ENCODE measurements at places on chromosomes 5 and 9.

DNA sequence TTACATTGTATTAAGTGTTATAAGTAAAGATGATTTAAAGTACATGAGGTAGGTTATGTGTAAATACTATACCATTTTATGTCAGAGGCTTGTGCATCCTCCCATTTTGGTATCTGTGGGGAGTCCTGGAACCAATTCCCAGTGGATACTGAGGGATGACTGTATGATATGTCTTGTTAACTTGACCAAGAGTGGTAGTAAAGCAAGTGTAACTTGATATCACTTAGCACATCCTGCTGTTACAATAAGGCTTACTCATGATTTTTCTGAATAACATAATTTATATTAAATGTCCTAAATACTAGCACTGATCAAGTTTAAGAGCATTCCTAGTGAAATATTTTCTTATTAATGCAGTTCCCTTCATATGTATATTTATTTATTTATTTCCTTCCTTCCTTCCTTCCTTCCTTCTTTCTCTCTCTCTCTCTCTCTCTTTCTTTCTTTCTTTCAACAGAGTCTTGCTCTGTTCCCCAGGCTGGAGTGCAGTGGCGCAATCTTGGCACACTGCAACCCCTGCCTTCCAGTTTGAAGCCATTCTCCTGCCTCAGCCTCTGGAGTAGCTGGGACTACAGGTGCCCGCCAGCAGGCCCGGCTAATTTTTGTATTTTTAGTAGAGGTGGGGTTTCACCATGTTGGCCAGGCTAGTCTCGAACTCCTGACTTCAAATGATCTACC lies 7.5 kb downstream of the NDFIP1 start:
- DNase-seq = no peak

GRCh38 chr5:88391991-88392390 lies 123.3 kb upstream of the TMEM161B start:
- no peak for DNase-seq

GRCh38 chr5:57441557-57441956 lies 41.1 kb downstream of the ACTBL2 start:
- no peak for DNase-seq

- DNase-seq = no peak
Observed at GRCh38 chr9:126513159-126514036, 100.3 kb upstream of the LMX1B start.

DNA sequence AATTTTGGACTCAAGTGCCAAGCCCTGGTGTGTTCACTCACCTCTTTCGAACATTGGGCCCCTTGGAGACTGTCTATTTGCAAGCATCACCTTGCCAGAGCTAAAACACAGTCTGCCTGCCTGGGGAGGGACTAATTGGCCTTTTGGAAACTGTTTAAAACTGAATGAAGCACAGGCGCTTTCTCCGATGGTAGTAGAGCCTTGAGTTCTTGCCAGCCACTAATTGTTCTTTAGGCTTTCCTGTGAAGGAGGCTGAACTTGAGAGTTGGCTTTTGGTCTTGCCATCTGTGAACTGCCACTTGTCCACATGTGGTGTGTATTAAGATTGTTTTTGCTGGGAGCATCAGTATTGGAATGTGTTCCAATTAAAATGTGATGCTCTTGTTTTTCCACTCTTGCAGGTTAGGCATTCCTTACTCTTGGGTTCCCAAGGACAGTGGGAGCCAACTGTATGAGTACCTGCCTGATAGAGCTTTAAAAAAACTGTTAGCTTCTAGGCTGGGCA lies 26.0 kb downstream of the GARNL3 start:
- no peak for DNase-seq

- DNase-seq = peak; percentile 73
Observed at GRCh38 chr5:31407921-31408693, 123.8 kb downstream of the DROSHA start.

DNA sequence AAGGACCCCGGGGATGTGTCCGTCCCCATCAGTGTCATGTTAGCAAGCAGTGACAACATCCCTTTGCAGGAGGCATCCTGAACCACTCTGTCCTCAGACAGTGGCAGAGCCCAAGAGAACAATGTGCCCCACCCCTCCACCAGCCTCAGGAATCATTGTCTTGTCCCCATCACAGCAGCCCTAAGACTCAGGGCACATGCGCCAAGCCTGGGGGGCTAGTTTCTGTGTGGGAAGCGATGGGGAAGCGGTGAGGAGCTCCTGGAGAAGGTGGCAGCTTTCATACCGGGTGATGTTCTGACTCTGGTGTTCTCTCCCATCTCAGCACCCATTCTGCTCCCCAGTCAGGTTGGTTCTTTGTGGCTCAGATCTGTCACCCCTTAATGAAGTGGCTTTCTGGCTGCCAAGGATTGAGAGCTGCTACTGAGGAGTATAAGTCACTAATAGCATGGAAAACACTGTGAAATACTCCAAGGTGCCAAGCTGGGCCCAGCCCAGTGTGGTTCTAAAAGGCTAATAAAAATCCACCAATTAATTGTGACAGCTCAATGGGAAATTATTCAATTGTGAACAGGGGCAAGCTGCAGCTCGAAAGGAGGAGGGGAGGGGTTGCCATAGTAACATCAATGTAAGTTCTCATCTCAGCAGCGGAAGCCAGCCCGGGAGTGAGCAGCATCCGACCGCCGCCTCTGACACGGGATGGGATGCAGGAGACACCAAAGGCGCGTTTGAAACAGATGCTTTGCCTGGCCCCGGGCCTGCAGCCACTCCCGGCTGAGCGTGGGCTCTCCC lies 4.7 kb downstream of the QRFP start:
- DNase-seq = no peak

GRCh38 chr5:10562201-10563109 lies 1.4 kb upstream of the ANKRD33B start:
- DNase-seq = no peak

DNA sequence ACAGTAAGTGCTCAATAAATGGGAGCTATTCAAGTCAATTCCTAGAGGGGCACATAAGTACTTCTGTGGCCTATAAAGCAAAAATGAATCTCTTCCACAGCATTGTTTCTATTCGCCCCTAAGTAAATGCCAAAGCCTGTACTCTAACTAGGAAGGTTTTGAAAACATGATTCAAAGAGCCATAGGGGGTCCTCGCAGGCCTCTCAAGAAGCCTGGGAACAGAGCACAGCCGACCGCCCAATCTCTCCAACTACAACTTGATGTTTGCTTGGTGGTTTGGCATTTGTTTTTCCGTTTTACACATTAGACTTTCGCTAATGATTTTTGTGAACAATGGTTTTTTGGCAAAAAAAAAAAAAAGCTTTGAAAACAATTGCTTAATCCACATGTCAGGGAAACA lies 19.4 kb downstream of the EFNA5 start:
- DNase-seq = no peak

DNA sequence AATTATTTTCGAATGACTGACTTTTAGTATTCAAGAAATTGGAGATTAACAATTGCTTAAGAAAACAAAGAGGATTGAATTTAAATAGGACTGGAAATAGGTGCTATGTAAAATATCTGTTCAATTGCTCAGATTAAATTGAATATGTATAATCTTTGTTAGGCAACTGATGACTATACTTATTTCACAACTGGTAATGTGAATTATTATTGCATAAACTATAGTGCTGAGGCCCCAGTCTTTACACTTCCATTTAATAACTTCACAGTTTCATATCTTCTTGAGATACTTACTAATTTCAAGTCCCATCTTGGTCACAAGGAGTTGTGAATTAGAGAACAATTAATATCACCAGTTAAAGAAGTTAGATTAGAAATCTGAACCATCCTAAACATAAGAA lies 16.7 kb downstream of the CEP78 start:
- DNase-seq = no peak

DNA sequence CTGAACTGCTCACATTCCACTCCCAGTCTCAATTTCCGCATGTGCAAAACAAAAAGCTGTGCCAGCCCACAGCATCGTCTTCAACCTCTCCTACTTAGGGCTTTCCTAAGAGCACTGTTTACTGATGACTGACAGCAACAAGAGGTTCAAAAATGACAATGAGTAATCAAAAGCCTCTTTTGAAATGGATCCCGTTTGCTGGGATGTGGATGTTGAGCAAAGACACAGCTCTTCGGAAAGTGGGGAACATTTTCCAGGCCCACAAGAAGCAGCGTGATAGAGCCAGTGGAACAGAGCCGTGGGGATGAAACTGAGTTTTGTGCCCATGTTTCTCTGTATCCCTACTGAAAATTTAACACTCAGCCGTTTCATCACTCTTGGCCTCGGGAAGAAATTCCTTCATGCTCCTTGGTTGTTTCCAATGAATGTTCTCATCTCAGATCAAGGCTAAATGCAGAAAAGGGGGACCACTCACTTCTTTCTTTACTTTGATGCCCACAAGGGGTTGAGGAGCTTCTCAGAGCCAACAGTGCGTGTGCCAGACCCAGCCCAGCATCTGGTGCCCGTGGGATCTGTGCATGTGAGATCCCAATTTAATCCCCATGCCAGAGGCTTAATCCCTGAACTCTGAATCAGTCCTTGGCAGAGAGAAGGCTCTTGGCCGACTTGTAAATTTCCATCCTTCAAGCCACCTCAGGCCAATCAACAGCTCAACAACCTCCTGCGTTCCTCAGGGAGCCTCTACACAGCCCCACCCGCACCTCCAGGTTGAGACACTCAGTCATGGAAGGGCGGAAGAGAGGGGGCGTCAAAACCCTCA lies 230.2 kb upstream of the DAPK1 start:
- peak; percentile 78 for DNase-seq

GRCh38 chr9:79362100-79363081 lies 209.4 kb upstream of the TLE4 start:
- DNase-seq = no peak

- DNase-seq = no peak
Observed at GRCh38 chr9:38518826-38519225, 94.6 kb upstream of the IGFBPL1 start.

Measured in retinal pigment epithelial cell (primary cell).